ENCODE measurements at places on chromosomes 12 and 14. TPM values are rescaled to one million over a fixed set of nuclear protein-coding genes. Genes with fewer than 3 reads are reported as not detected.
A peak's percentile ranks its signal among the peaks of the same experiment; 100 is the strongest.

GRCh38 chr12:6772726-6773589 lies 638 bp downstream of the LAG3 start:
- no peak overlapping the region for H3K27ac ChIP-seq
- no peak for DNase-seq
- H3K4me1 ChIP-seq = peaks cover 52% of the 10 kb centered on the region
- peaks cover 19% of the 10 kb centered on the region for H3K36me3 ChIP-seq
- no peaks in the 10 kb centered on the region for H3K27me3 ChIP-seq
- H3K4me3 ChIP-seq = peak overlapping the region; percentile 9

DNA sequence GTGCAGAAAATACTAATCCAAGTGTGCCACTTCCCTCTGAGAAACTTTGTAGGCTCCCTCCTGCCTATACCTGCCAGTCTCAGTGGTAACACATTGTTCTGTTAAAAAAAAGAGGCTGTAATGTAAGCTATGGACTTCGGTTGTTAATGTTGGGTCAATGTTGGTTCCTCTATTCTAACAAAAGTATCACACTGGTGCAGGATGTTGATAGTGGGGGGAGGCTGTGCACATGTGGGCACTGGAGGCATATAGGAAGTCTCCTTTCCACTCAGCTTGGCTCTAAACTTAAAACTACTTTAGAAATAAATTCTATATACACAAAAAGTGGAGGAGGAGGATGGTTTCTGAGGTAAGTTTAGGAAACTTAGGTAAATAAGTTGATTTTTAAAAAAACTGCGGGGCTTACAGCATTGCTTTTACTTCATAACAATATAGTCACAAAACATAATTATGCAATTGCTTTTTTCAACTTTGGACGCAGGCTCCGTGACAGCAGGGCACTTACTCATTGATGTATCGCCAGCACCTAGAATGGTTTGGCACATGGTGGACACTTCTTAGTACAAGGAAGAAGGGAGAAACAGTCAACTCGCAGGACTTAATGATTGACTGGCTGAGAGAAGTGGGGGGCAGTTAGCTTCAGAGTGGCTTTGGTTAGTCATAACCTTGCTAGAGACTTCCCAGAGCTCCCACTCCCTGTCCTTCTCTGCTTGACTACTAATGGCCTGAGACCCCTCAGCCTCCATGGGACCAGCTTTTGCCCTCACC lies 7.9 kb upstream of the NYNRIN start:
- no peaks in the 10 kb centered on the region for H3K27me3 ChIP-seq
- no peak overlapping the region for H3K4me3 ChIP-seq
- H3K36me3 ChIP-seq = no peaks in the 10 kb centered on the region
- no peak for DNase-seq

CCDC85C gene
- 44.5 TPM for total RNA-seq

LLPH gene
- total RNA-seq = 6.4 TPM

DNA sequence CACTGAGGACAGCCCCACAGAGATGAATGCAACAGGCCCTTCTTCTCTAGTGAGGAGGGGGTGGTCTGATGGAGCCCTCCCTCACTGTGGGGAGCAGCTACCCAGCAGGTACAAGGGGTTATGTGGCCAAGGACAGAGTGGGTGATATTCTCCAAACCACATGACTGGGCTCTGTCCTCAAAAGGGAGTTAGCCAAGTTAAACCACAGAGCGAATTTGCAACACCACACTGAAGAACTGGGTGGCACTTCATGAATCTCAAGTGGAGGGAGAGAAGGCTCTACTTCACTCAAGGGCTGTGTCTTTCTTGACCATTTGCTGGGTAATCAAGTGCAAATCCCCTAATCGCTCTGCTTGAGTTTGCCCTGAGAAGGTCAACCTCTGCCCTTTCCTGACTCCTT lies 12.5 kb downstream of the GPR68 start:
- H3K27me3 ChIP-seq = no peaks in the 10 kb centered on the region
- no peak overlapping the region for H3K4me3 ChIP-seq
- peaks cover 4% of the 10 kb centered on the region for H3K36me3 ChIP-seq
- no peak for DNase-seq
- H3K4me1 ChIP-seq = no peaks in the 10 kb centered on the region

GRCh38 chr14:96509457-96510090 lies 7.4 kb downstream of the PAPOLA start:
- no peaks in the 10 kb centered on the region for H3K36me3 ChIP-seq
- H3K4me3 ChIP-seq = no peak overlapping the region
- peaks cover 62% of the 10 kb centered on the region for H3K4me1 ChIP-seq
- DNase-seq = no peak
- H3K27ac ChIP-seq = no peak overlapping the region

DNA sequence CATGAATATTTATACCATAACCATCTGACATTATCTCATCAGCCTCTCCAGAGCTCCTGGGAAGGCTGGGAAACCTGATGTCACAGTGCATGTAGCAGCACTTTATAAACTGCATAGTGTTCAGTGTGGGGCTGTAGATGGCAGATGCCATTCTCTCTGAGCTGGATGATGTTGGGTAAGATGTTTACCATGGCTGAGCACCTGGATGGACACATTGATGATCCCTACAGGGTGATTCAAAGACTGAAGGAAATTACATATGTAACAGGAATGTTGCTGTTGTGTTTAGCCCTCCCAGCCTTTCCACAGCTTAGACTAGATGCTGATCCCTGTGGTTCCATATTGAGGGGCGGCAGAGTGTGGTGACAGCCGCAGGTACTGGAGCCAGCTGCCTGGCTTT lies 37.4 kb downstream of the IFT43 start:
- H3K27ac ChIP-seq = no peak overlapping the region
- no peaks in the 10 kb centered on the region for H3K4me1 ChIP-seq
- no peak for DNase-seq
- no peaks in the 10 kb centered on the region for H3K27me3 ChIP-seq
- no peak overlapping the region for H3K4me3 ChIP-seq
- H3K36me3 ChIP-seq = peaks cover 27% of the 10 kb centered on the region
